Psoas muscle (tissue), 8 donors: ENCODE measurements at places on chromosomes 5 and 9. TPM values are rescaled to one million over a fixed set of nuclear protein-coding genes. Genes with fewer than 3 reads are reported as not detected.

LNPEP gene
- 30.4 TPM for total RNA-seq

CYLC2 gene
- total RNA-seq, result not detected

PLEKHG4B gene
- total RNA-seq, result not detected

OBP2B gene
- total RNA-seq, result not detected

PCDHGB2 gene
- 2.4 TPM for total RNA-seq

HAVCR2 gene
- 3.5 TPM for total RNA-seq

GRM6 gene
- total RNA-seq, result not detected

PIK3R1 gene
- 102 TPM for total RNA-seq

HAND1 gene
- not detected for total RNA-seq

TSLP gene
- 0.42 TPM for total RNA-seq

CD72 gene
- total RNA-seq, result 0.57 TPM

OLFML2A gene
- 14.9 TPM for total RNA-seq

TOPORS gene
- 7.2 TPM for total RNA-seq

WDR38 gene
- total RNA-seq, result not detected

PDE6A gene
- total RNA-seq, result 0.12 TPM

TMEM174 gene
- total RNA-seq, result not detected

SLC36A2 gene
- 27.9 TPM for total RNA-seq

BTNL8 gene
- total RNA-seq, result 0.27 TPM

FANCG gene
- 4.3 TPM for total RNA-seq

SH2D3C gene
- total RNA-seq, result 10.6 TPM

SNAPC4 gene
- total RNA-seq, result 4.6 TPM

DBH gene
- not detected for total RNA-seq

SARDH gene
- 2.5 TPM for total RNA-seq

DAB2 gene
- 37.1 TPM for total RNA-seq

PPP3R2 gene
- total RNA-seq, result not detected

ASTN2 gene
- total RNA-seq, result 4.7 TPM

PCSK5 gene
- total RNA-seq, result 4.4 TPM

FOXD4L4 gene
- total RNA-seq, result not detected

TOR4A gene
- 1.7 TPM for total RNA-seq

ABL1 gene
- 41.0 TPM for total RNA-seq

OLFM1 gene
- total RNA-seq, result 21.4 TPM

GZMA gene
- total RNA-seq, result 0.57 TPM

SLC27A6 gene
- 0.44 TPM for total RNA-seq

ANKRD34B gene
- not detected for total RNA-seq

LMAN2 gene
- total RNA-seq, result 37.1 TPM
